Spleen (tissue), 13 donors: ENCODE measurements at places on chromosomes 7 and 10.

DNA sequence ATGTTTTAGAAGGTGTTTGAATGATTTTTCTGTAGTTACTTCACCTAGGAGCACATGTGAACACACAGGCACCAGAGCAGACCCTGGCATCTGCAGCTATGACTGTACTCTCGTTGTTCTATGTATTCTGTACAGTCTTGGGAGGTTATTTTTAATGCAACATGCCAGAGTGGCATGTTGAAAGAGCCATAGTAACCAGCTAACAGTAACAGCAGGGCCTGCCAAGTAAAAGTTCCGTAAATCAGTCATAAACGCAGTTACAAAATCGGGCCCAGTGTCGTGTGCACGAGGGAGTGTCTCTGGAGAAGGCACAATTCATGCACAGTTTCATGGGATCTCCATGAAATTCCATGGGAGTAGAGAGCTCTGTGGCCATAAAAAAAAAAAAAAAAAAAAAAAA, 108.3 kb upstream of the CDK6 start:
- no peak for DNase-seq

DNA sequence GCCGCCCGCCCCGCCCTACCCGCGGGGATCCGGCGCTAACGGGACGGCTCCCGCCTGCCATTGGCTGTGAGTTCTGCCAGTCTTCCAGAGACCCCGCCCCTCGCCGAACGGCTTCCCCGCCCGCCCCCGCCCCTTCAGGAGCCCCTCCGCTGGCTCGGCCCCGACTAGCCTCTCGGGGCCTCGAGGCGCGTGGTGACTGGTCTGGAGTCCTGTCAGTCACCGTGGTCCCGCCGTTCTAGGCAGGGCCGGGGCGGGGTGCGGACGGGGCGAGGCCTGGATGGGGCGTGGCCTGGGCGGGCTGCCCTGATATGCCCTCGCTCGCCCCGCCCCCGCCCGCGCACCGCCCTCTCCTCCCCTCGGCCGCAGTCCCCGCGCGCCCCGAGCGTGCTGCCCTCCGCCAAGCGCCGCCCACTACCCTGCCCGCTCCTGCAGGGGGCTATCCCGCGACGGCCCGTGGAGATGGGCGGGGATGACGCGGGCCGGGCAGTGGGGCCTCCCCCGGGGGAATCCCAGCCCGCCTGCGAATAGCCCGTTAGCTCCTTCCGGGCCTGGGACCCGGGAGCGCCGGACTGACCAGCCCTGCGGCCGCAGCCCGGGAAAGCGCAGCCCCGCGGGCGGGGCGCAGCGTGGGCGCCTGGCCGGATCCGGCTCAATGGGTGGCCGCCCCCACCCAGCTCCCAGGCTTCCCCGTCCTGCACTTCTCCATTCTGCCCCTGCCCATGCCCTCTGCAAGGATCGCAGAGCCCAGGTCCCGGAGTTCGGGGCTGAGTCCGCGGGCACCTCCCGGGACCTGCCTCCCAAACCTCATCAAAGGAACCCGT, 444 bp upstream of the HIP1 start:
- peak; percentile 100 for DNase-seq

- DNase-seq: no peak
Observed at GRCh38 chr10:89632824-89633223, 12.2 kb downstream of the PANK1 start.

DNA sequence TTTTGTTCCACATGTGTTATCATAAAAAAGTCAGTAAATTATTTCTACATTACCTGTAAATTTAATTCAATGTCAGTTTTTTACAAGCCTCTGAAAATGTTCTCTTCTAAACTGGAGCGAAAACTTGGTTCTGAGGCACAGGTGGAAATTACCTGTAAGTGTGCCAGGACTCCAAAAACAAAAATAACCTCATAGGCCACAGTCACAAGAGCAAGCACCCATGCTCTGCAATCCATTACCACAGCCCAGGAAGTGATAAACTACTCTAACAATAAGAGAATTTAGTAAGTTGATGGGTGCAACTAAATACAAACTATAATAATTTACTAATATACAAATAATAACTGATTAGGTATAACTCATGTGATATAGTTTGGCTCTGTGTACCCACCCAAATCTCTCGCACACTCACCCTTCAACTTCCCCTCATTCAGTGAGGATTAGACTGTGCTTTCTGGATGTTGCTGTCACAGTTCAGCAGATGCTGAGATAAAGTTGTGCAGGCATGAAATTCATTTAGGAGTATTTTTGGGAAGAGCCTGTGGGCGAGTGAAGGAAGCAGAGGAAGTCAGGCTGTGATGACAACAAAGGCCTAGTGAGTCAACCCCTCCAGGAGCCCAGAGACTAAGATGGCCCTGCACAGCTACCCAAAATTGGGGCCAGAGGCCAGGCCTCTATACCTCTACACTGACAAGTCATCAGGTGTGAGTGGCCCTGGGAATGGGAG, 16.3 kb upstream of the GIMAP6 start:
- no peak for DNase-seq

GRCh38 chr7:55939514-55940123, 12.1 kb upstream of the MRPS17 start:
- DNase-seq: no peak

- peak; percentile 9 for DNase-seq
Observed at GRCh38 chr7:6286486-6286885, 14.1 kb upstream of the CYTH3 start.

DNA sequence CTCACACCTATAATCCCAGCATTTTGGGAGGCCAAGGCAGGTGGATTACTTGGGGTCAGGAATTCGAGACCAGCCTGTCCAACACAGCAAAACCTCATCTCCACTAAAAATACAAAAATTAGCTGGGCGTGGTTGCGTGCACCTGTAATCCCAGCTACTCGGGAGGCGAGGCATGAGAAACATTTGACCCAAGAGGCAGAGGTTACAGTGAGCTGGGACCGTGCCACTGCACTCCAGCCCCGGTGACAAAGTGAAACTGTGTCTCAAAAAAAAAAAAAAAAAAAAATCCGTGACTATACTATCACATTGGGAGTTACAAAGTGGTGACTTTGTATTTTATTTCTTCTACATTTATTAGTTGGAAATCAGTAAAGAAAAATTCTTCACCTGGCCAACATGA, 101.2 kb downstream of the EPC1 start:
- DNase-seq: no peak

GRCh38 chr7:95886501-95887090, 114.2 kb downstream of the DYNC1I1 start:
- no peak for DNase-seq

GRCh38 chr7:1285556-1286301, 53.1 kb downstream of the UNCX start:
- peak; percentile 61 for DNase-seq
